Fibroblast of the aortic adventitia (primary cell): ENCODE measurements at places on chromosomes 4 and X. TPM values are rescaled to one million over a fixed set of nuclear protein-coding genes. Genes with fewer than 3 reads are reported as not detected.
A peak's percentile ranks its signal among the peaks of the same experiment; 100 is the strongest.

Gene MTNR1A
- not detected in 2 replicates for total RNA-seq

Gene CT45A2
- total RNA-seq: not detected in 2 replicates

DNA sequence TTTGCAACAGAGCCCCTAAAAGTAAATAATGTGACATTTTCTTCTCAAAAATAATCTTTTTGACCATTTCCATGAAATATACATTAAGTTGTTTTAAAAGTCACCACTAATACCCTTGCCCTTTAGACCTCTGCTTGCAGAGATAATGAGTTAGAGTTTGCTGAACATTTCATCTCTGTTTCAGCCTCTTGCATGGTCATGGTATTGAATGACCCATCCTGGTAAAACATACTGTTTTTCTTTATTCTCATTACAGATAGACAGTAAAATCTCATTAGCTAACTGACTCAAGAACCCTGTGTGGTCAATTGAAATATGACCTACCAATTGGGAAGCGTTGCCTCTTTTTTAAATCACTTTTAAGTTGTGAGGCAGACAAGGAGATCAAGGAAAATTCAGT, 916.7 kb downstream of the PDHA2 start:
- no peak for DNase-seq

- DNase-seq: no peak
Observed at GRCh38 chr4:172631832-172632231, 536.8 kb upstream of the GALNT7 start.

Gene ADAMTS3
- 5.0 and 20.3 TPM in 2 replicates for total RNA-seq

DNA sequence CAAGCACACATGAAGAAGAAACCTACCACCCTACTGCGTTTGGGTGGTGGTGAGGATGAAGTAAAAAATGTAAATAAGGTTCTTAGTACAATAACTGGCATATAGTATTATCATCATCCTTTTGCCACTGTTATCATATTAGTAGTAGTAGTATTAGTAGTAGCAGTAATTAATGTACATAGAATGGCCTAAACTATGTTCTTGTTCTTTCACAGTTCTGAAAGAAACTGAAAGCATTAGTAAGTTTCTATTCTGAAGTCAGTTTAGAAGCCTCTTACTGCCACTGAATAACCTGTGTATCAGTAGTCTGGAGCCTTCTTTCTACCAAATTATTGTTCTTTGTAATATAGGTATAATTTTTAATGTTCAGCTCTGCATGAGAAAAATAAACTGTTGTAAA, 21.0 kb downstream of the COL4A6 start:
- DNase-seq: no peak

Gene CCSER1
- total RNA-seq: under 0.01 TPM in 1 of 2 replicates, not detected in the other

GRCh38 chr4:110676241-110676640, 53.4 kb upstream of the PITX2 start:
- no peak for DNase-seq

GRCh38 chrX:7073336-7073735, 74.2 kb upstream of the STS start:
- no peak for DNase-seq

Gene FOXP3
- not detected in 2 replicates for total RNA-seq

- DNase-seq: no peak
Observed at GRCh38 chr4:114161809-114162208, 182.4 kb upstream of the ARSJ start.

DNA sequence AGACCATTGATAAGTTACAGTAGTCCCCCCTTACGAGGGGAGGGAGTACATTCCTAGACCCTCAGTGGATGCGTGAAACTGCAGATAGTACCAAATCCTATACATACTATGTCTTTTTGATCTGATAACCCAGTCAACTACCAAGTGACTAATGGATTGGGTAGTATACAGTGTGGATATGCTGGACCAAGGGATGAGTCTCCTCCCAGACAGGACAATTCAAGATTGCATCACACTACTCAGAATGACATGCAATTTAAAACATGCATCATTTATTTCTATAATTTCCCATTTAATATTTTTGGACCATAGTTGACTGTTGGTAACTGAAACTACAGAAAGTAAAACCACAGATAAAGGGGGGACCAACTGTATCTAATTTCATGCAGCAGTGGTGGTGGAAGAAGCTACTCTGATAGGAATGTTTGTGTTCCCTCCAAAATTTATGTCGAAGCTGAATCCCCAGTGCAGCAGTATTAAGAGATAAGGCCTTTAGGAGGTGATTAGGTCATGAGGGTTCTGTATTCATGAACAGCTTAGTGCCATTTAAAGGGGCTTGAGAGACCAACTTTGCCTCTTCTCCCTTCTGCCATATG, 11.9 kb downstream of the HADH start:
- DNase-seq: peak; percentile 7

GRCh38 chr4:162803378-162803777, 363.3 kb downstream of the NAF1 start:
- DNase-seq: no peak

- DNase-seq: peak; percentile 28
Observed at GRCh38 chrX:134026565-134027311, 41.3 kb upstream of the GPC3 start.

DNA sequence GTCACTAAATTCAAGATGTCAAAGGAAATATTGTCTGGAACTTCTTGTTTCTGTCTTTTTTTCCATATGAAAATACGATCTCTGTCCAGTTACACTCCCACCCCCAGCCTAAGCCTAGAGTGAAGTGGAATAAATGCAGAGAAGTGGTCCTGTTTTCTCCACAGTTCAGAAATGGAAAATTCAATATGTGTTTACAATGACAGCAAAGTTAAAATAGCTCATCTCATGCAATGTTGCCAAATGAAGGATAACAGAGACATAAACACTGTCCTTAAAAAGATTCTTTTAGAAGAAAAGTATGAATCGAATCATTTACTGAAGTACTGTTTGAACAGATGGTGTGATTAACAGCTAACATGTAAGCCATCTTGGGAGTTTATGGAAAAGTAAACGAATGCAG, 160.8 kb upstream of the STK26 start:
- no peak for DNase-seq

GRCh38 chr4:105666693-105667092, 41.8 kb downstream of the INTS12 start:
- DNase-seq: peak; percentile 10

Gene TRO
- 12.5 and 13.1 TPM in 2 replicates for total RNA-seq

GRCh38 chrX:147788641-147789350, 122.9 kb upstream of the FMR1 start:
- no peak for DNase-seq

DNA sequence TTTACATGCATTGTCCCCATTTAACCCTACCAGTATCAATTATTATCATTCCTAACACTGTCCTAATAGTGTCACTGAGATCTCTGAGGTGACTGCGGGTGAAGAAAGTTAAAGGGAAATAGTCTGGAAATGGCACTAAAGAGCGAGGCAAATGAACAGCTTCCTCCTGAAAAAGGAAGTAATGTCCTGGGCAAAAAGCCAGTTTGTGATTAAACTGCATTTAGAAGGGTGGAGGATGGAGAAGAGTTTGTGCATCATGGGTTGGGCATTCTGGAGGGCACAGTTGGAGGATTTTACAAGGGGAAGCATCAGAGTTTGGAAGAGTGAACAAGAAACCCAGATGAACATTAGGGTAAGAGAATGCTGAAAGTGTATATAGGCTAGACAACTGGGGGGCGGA, 60.5 kb upstream of the SLC25A4 start:
- no peak for DNase-seq

Gene ODAM
- total RNA-seq: not detected in 2 replicates
